Renal cortex interstitium (tissue), 15 donors: ENCODE measurements at places on chromosomes 2 and 18. TPM values are rescaled to one million over a fixed set of nuclear protein-coding genes. Genes with fewer than 3 reads are reported as not detected.

The DHX57 gene
- 39.5 TPM for polyA plus RNA-seq

The ABCG8 gene
- polyA plus RNA-seq: 0.84 TPM

- DNase-seq: no peak
Measured at GRCh38 chr2:226963528-226963927, 127.7 kb downstream of the RHBDD1 start.

DNA sequence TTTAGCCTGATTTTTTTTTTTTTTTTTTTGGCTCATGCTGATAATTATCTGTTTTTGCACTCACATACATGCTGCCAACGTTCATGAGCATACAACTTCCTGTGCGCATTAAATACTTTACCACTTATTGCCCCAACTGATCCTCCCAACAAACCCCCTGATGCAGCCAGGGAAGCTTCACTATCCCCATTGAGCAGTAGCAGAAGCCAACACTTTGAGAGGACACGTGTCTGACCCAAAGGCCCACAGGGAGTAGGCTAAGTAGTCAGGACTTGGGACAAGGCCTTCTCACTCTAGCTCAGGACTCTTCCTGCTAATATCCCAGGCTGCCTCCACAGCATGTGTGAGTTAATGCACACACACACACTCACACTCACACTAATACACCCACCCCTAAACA is 36.2 kb upstream of the MAT2A start:
- no peak for DNase-seq

- no peak for DNase-seq
Measured at GRCh38 chr2:39587641-39588040, 78.1 kb upstream of the TMEM178A start.

DNA sequence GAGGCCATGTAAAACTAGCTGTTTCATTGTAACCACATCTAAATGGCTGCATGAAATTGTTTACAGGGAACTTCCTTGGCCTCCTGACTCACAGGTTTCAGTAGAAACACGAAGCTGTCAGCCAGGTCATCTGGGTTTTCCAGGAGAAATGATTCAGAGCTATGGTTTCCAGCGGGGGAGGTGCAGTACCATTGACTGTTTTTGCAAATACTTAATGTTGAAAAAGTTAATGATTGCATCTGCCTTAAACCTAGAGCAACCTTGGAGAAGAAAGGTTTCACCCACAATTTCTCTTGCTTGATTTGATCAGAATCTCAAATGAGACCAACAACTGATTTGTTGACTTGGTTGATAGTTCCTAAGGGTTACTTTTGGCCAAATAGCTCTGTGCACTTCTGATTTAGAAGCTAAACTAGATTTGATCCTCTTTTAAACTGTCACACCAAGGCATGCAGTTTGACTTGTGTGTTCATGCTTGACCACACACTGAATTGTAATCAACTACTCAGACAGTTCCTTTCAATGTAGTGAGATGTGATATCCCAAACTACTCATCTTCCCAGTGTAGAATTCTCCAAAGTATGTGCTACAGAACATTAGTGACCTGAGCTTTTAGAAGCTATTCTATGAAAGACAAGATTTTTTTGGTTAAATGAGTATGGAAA is 193.5 kb upstream of the CHST9 start:
- peak; percentile 30 for DNase-seq
